Brain (organoid and tissue), 16 donors: ENCODE measurements at places on chromosomes 3 and 15.

- DNase-seq = no peak
These were observed 23.8 kb upstream of the ZBED2 start for GRCh38 chr3:111618945-111619344.

GRCh38 chr3:43732747-43733425 lies 42.1 kb downstream of the ABHD5 start:
- DNase-seq = no peak

DNA sequence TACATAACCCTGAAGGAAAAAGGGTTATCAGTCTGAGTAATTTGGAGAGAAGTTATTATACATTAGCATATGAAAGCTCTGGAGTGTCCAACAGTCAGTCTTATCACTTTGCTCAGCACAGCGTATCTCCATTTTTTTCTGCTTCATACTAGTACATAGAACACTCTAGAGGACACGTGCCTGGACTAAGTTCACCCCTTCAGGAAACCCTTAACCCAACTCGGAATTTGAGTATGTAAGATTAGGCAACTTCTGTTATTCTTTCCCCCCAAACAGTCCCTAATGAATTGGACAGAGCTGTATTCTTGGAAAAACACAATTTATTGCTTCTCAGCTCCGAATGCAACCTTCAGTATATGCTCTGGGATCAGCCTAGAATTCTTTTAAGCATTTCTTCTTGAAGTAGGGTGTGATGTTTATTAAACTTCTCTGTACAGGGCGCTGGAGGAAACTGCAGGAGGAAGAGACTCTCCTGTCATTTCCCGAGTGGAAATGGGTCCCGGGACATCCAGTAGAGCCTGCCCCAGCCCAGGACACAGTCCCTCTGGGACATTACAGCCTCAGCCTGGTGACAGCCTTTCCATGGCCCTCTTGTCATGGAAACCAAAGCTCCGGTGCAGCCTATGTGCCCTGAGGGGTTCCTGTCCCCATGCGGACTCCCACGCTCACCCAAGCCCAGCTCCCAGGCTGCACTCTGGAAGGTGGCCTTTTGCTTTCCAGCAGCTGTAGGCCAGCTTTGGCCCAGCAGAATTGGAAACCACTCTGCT lies 37.3 kb upstream of the CMTM8 start:
- DNase-seq = no peak

GRCh38 chr15:63014578-63014977 lies 28.0 kb upstream of the TPM1 start:
- DNase-seq = no peak

- no peak for DNase-seq
These were observed 139.1 kb upstream of the LRIG1 start for GRCh38 chr3:66639809-66640356.

- no peak for DNase-seq
These were observed 53.2 kb downstream of the OXNAD1 start for GRCh38 chr3:16318176-16318575.

DNA sequence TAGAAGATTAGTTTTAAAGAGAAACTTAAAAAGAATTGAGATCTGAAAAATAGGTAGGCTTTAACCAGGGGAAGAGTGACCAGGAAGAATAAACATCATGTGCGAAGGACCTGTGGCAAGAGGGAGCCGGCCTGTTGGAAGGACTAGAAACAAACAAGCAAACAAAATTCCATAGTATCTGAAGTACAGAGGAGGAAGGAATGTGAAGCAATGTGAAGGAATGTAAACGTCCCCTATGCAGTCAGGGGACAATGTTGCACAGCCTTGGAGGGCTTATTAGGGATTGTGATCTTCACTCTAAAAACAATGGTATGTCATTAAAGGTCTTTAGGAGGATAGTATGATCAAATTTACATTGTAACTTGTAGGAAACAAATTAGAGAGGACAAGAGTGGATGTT lies 84.4 kb upstream of the PLCL2 start:
- no peak for DNase-seq

DNA sequence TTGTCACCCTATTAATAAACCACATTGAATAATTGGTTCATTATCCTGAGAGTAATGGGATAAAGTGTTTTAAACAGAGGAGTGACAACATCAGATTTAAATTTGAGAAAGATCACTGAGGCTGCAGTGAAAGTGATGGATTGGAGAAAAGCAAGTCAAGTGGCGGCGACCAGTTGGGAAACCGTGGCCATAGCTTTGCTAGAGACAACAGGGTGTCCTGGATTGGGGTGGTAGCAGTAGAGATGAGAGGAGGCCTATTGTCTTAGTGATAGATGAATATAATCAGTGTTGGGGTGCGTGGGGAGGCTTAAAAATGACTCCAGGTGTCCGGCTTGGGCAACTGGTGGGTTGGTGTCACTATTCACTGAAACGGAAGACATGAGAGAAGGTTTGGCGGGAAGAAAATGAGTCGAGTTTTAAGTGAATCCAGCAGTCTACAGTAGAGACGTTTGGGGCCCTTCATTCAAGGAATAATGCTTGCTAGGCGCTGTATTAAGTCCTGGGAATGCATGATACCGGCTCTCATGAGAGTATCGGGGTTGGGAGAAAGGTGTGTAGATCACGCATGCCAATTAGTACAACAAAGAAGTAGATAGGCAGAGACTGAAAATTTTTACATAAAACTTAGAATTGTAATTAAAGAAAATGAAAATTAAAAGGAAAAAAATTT lies 819 bp downstream of the NEK4 start:
- no peak for DNase-seq

DNA sequence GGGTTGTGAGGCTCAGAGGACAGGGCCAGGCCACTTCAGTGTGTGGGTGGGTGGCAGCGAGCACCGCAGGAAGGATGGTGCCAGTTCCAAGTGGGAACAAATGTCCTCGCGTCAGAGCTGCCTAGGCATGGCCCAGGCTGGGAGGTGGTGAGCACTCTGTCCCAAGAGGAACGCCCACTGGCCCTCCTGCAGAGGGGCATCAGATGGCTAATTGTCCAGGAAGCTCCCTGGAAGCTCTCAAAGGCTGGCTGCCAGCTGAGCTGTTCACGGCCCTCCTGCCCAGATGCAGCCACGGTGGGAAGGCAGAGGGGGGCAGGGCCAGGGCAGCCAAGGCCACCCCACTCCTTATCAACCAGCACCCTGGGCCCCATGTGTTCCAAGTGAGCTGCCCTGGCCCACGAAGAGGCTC lies 55.2 kb downstream of the IQSEC1 start:
- DNase-seq = no peak

DNA sequence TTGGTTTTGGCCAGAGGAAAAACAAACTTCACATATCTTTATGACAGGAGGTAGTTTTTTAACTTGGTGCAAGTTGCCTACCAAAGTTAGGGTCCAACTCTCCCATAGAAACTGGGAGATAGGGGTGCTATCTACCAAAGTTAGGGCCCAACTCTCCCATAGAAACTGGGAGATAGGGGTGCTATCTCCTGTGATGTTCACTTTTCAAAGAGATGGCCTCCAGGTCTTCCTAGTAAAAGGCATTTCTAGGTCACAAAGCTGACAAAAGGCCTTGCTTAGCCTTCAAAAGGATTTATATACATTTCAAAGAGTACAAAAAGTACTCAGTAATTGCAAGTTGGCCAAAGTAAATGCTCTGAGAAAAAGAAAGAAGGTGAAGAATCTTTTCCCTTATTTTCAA lies 27.1 kb downstream of the IL1RAP start:
- no peak for DNase-seq

GRCh38 chr15:92625251-92625980 lies 30.2 kb downstream of the FAM174B start:
- peak; percentile 14 for DNase-seq

GRCh38 chr15:88378188-88378637 lies 89.0 kb downstream of the MRPL46 start:
- no peak for DNase-seq
